ENCODE measurements at places on chromosomes 4 and X.

DNA sequence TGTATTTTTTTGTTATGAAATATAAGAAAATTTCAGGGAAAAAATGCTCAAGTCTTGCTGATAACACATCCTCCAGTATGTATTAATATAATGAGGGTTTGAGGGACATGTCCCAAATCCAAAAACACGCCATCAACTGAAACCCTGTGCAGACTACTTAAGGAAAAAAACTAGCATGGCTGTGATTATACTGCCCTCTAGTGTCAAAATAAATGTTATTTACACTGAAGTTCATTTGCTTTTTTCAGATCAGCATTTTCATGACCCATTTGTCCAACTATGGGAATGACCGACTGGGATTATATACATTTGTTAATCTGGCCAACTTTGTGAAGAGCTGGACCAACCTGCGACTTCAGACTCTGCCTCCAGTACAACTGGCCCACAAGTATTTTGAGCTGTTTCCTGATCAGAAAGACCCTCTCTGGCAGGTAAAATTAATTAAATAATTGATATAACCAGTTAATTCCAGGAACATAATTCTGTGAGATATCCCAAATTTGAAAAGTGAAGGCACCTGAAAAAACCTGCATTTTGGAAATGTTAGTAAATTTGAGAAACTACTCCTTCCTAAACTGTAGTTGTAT, 128.5 kb downstream of the PRSS12 start:
- no peak for DNase-seq

GRCh38 chr4:84490663-84491062, 8.4 kb downstream of the NKX6-1 start:
- DNase-seq = no peak

- DNase-seq = no peak
Measured at GRCh38 chr4:92825256-92825655, 521.5 kb downstream of the GRID2 start.

GRCh38 chr4:106315476-106315967, 487 bp downstream of the TBCK start:
- no peak for DNase-seq

- no peak for DNase-seq
Measured at GRCh38 chrX:11886745-11887144, 128.7 kb downstream of the MSL3 start.

DNA sequence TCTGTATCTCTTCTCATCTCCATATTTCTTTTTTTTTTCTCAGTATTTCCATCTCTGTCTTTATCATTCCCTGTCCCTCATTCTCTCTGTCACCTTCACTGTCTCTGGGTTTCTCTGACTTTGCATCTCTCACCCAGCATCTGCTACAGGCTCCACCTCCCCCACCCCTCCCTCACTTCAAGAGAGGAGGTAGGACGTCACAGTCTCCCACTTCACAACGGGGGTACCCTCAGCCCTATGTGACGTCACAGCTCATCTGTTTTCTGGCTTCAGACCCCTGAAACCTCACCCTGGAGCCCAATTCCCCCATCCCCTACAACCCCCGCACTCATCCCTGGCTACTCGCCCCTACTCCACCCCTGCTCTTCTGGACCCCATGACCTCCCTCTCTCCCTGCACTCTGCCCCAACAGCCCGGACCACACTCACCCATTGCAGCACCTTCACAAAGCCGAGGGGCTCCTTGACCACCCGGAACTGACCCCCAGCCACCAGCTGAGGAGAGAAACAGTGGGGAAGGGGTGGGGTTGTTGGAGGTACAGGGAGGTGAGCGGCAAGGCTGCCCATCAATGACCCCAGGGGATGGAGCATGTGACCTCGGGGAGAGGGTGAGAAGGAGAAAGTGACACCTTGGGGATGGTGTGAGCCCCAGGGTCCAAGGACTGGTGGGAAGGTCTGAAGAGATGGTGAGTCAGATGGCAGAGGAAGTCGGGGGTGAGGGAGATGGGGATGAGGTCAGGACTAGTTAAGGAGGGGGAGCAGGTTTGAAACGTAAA, 1.3 kb downstream of the SYP start:
- DNase-seq = no peak

- no peak for DNase-seq
Measured at GRCh38 chrX:81355436-81355835, 153.5 kb downstream of the SH3BGRL start.

GRCh38 chr4:46844325-46844917, 64.6 kb downstream of the COX7B2 start:
- DNase-seq = no peak

- no peak for DNase-seq
Measured at GRCh38 chrX:65688403-65688871, 21.0 kb downstream of the MSN start.

DNA sequence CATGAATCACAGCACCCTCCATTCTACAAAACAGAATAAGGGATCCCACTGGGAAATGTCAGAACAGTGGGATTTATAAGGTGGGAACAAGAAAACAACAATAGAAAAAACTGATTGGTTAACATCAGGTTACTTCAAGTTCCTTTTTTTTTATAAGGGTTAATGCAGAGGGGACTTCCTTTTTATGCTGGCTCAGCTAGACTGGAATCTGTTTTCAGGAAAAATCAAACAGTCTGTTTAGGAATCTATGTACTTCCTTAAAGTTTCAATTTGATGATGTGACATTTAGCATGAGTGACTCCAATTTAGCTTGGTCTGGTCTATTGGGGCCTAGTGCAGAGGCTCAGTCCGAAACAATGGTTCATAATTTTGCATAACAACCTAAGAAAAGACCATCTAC, 192.9 kb downstream of the ADGRA3 start:
- DNase-seq = no peak

- DNase-seq = no peak
Measured at GRCh38 chrX:97399400-97399799, 515.7 kb downstream of the RPA4 start.

DNA sequence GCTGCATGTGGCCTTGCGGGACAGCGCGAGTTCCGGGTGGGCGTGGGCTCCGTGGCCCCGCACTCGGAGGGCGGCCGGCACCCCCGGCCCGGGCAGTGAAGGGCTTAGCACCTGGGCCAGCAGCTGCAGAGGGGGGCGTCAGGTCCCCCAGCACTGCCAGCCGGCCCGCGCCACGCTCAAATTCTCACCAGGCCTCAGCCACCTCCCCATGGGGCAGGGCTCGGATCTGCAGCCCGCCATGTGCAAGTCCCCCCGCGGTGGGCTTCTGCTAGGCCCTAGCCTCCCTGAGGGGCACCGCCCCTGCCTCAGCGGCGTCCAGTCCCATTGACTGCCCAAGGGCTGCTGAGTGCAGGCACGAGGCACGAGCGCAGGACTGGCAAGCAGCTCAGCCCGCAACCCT, 2.6 kb upstream of the MCUB start:
- no peak for DNase-seq

- no peak for DNase-seq
Measured at GRCh38 chr4:113773014-113773413, 11.5 kb upstream of the CAMK2D start.

GRCh38 chr4:183249854-183250253, 70.2 kb downstream of the CLDN22 start:
- DNase-seq = no peak

GRCh38 chr4:74316397-74316796, 8.1 kb downstream of the EPGN start:
- no peak for DNase-seq

- DNase-seq = no peak
Measured at GRCh38 chr4:8644461-8644891, 51.9 kb downstream of the CPZ start.

DNA sequence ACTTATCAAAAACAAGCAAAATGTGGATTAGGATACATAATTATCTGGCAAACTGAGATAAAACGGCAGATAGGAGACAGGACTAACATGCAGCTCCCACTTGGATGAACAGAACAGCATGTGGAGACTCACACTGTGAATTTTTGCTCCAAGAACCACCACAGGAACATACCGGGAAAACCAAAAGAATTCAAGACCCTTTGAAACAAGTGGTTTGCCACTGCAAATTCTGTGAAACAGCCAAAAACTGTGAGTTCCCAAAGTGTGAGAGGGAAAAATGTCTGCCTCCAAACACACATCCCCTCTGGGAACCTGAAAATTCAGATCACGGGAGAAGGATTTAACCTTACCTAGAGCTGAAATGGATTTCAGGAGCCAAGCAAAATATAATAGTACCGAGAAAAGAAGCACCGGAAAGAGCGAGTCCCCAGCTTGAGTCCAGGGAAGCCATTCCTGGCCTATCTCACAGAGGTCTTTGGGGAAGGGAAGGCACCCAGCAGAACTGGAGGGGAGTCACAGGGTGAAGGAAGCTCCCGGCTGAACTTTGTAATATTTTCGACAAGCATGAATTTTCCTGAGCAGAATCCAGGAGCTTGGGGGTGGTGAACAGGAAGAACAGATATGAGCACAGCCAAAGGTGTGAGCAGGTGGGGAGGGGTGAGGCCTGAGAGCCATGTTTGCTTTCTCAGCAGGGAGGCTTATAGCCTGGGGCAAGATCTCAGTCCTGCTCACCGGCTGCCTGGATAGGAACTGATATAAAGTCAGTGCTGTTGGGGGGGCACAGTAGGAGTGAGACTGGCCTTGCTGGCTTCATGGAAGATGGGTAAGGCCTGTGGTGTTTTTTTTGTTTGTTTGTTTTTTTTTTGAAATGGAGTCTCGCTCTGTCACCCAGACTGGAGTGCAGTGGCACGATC, 23.9 kb downstream of the MANBA start:
- DNase-seq = no peak

GRCh38 chr4:5956285-5957021, 61.8 kb downstream of the C4orf50 start:
- DNase-seq = no peak

GRCh38 chr4:88858752-88859151, 161.1 kb upstream of the NAP1L5 start:
- no peak for DNase-seq

DNA sequence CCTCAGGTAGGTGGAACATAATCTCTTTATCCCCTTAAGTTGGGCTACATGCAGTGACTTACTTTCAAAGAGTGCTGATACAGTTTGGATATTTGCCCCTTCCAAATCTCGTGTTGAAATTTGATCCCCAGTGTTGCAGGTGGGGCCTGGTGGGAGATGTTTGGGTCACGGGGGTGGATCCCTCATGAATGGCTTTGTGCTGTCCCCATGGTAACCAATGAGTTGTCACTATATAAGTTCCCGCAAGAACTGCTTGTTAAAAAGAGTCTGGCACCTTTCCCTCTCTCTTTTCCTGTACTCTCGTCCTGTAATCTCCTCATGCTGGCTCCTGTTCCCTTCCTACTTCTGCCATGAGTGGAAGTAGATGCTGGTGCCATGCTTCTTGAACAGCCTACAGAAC, 71.3 kb downstream of the GLRA3 start:
- no peak for DNase-seq

DNA sequence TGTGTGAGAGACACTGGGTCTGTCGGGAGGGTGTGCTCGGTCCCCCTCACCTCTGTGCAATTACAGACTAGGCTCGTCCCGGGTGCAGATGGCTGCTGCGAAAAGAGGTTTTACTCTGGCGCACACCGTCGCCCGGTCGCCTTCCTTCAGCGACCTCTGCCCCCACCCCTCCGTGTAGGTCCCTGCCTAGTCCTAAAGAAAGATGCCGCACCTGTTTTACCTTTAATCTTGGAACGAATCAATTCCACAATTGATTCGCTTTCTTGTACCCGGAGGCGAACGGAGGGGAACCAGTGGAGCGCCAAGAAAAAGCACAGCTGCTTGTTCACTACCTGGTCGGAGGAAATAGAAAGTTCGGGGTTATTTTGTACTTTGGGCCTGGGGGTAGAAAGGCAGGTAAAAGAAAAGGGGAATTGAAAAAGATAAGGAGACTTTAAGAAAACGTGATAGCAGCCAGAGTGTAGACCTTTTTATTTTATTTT, 1.2 kb downstream of the NPNT start:
- no peak for DNase-seq

- DNase-seq = no peak
Measured at GRCh38 chr4:5371415-5372190, 320.3 kb downstream of the STK32B start.

GRCh38 chrX:8849458-8849857, 48.3 kb upstream of the FAM9A start:
- DNase-seq = no peak

DNA sequence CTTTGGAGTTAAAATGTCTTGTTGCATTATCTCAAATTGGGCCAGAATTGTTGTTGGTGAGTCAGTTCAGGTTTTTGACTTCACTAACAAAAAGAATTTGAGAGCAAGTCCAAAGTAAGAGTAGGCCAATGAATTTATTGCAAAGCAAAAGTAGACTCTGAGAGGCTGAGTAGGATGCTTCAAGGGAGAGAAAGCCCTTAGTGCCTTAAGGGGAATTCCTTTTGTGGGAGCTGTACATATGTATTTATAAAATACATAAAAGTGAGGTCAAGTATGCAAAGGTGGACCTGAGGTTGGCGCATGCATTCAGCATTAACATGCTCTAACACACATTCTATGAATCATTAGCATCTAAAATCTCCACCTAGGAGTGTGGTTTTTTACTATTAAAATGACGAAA, 565.4 kb downstream of the GRXCR1 start:
- DNase-seq = no peak

GRCh38 chr4:108109997-108110416, 58.7 kb downstream of the LEF1 start:
- DNase-seq = no peak

- no peak for DNase-seq
Measured at GRCh38 chr4:72194046-72194445, 162.2 kb downstream of the NPFFR2 start.

GRCh38 chr4:5798462-5798861, 87.5 kb downstream of the EVC start:
- no peak for DNase-seq

DNA sequence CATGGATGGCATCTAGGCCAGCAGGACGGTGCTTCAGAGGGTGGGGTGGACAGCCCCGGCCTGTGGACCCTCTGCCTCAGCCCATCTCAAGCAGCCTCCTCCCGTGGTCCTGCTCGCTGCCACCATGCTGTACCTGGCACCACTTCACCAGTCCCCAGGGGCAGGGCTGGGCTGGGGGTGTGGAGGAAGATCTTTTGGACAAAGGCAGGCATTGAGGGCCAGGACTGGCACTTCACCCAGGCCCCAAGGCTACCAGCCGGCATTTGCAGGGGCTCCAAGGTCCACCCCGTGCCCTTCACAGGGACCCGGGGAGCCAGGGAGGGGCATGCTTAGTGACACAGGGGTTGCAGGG, 713 bp downstream of the PLXNB3 start:
- DNase-seq = no peak

DNA sequence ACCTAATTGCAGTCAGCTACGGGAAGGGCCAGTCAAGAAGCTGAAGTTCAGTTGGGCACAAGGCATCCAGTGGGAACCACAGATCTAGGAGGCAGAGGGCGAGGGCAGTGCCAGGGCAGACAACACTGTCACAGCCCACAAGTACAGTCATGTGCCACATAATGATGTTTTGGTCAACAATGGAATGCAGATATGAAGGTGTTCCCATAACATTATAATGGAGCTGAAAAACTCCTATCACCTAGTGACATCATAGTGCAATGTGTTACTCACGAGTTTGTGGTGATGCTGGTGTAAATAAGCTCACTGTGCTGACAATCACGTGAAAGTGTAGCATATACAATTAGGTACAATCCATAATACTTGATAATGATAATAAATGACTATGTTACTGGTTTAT, 4.5 kb upstream of the TMEM255A start:
- no peak for DNase-seq
